ENCODE measurements at places on chromosomes 12 and 14. TPM values are rescaled to one million over a fixed set of nuclear protein-coding genes. Genes with fewer than 3 reads are reported as not detected.

Gene CRACR2A
- total RNA-seq: 34.5 TPM

Gene TMPRSS12
- not detected for total RNA-seq

Gene OR6C76
- total RNA-seq: not detected

Gene SPX
- 0.29 TPM for total RNA-seq

Gene LRTM2
- not detected for total RNA-seq

Gene CAPZA3
- not detected for total RNA-seq

Gene OR4Q2
- not detected for total RNA-seq

Gene FBXO34
- 24.1 TPM for total RNA-seq

Gene PPP1R1A
- total RNA-seq: not detected

Gene WSCD2
- not detected for total RNA-seq

Gene TEX52
- total RNA-seq: not detected

Gene INHBC
- not detected for total RNA-seq

Gene CLEC2A
- not detected for total RNA-seq

Gene CCDC196
- not detected for total RNA-seq

Gene TESPA1
- 123 TPM for total RNA-seq

Gene DPPA3
- total RNA-seq: not detected

Gene KLRF1
- total RNA-seq: 0.25 TPM

Gene TSPAN19
- not detected for total RNA-seq

Gene LBHD2
- not detected for total RNA-seq

Gene TAS2R42
- total RNA-seq: not detected

Gene MLF2
- 89.9 TPM for total RNA-seq

Gene AQP6
- total RNA-seq: not detected

Gene KCNH3
- 1.8 TPM for total RNA-seq

Gene FAIM2
- total RNA-seq: not detected

Gene SCYL2
- 42.0 TPM for total RNA-seq

Gene COL2A1
- total RNA-seq: not detected

Gene KRT2
- 0.24 TPM for total RNA-seq

Gene CCDC38
- not detected for total RNA-seq

Gene GALNT16
- not detected for total RNA-seq

Gene RNASE4
- 0.41 TPM for total RNA-seq

Gene ADAM21
- not detected for total RNA-seq

Gene APOF
- not detected for total RNA-seq

Gene RBP5
- 2.1 TPM for total RNA-seq

Gene A2M
- not detected for total RNA-seq

Gene TPH2
- total RNA-seq: not detected

Gene EGLN3
- total RNA-seq: 11.6 TPM

Gene RNASE2
- not detected for total RNA-seq

Gene TRHDE
- total RNA-seq: not detected

Gene SPIC
- total RNA-seq: not detected

Gene GPR135
- 0.86 TPM for total RNA-seq

Gene KRT78
- not detected for total RNA-seq

Gene NDUFB1
- 152 TPM for total RNA-seq

Gene SLCO1B1
- not detected for total RNA-seq

Gene CTSG
- 0.23 TPM for total RNA-seq

Gene LEMD3
- total RNA-seq: 47.3 TPM

Gene GEMIN2
- 15.1 TPM for total RNA-seq

Gene NUAK1
- total RNA-seq: not detected

Gene CDC42BPB
- 0.46 TPM for total RNA-seq

Gene RND1
- 1.2 TPM for total RNA-seq

Gene DNAJC22
- total RNA-seq: not detected

Gene GRIP1
- 0.86 TPM for total RNA-seq

Gene DTX1
- not detected for total RNA-seq

Gene ATXN7L3B
- 27.9 TPM for total RNA-seq

Gene PMCH
- 0.28 TPM for total RNA-seq

Gene C12orf56
- total RNA-seq: 0.13 TPM

Gene C3AR1
- 2.3 TPM for total RNA-seq

Gene RIMBP2
- total RNA-seq: 0.18 TPM
